ENCODE measurements at places on chromosomes 1 and 21.

DNA sequence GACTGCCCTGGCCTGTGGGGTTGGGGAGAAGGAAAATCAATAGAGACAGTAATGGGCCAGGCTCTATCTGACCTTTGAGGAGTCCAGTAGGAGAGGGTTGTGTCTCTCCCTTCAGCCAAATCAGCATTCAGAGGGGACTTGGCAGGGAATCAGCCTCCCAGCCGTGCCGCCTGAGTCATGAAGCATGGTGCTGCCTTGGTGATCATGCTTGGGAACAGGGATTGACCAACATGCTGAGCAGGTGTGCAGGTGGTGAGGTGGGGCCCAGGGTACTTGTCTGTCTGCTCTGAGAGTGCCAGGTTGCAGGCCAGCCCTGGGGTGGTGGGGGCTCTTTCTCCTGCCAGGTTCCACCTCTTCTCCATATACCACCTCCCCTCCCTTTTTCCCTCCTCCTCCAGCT, 58.9 kb upstream of the TLR5 start:
- DNase-seq, result no peak

GRCh38 chr1:245126530-245126929, 28.3 kb upstream of the KIF26B start:
- peak; percentile 6 for DNase-seq

- DNase-seq, result no peak
Observed at GRCh38 chr1:186494832-186495271, 33.9 kb upstream of the PDC start.

- DNase-seq, result no peak
Observed at GRCh38 chr1:207973898-207974568, 63.1 kb upstream of the CD34 start.

GRCh38 chr1:248618878-248619277, 16.0 kb downstream of the OR2T11 start:
- DNase-seq, result peak; percentile 1

GRCh38 chr1:246142320-246142893, 364.7 kb downstream of the SMYD3 start:
- peak; percentile 90 for DNase-seq
